Left ventricle myocardium superior (tissue), 1 donor: ENCODE measurements at places on chromosomes 7 and 10. TPM values are rescaled to one million over a fixed set of nuclear protein-coding genes. Genes with fewer than 3 reads are reported as not detected.
A peak's percentile ranks its signal among the peaks of the same experiment; 100 is the strongest.

PDGFA gene
- 32.7 TPM for total RNA-seq

DNA sequence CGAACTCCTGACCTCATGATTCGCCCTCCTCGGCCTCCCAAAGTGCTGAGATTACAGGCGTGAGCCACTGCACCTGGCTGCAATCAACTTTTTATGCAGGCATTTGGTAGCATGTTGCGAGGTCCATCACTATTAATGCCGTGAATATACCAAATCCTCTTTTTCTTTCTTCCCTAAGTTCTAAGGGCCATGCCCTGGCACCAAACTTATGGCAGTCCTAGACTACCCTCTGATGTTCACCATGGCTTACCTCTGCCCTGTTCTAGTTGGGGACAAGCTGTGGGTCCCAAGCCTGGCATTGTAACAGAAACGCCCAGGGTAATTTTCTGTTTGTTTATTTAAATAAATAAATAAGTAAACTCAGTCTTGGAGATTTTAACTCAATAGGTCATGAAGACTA is 13.3 kb downstream of the PRSS2 start:
- DNase-seq: no peak

- no peak for DNase-seq
These were observed 63.4 kb downstream of the VTI1A start for GRCh38 chr10:112510384-112510783.

DNA sequence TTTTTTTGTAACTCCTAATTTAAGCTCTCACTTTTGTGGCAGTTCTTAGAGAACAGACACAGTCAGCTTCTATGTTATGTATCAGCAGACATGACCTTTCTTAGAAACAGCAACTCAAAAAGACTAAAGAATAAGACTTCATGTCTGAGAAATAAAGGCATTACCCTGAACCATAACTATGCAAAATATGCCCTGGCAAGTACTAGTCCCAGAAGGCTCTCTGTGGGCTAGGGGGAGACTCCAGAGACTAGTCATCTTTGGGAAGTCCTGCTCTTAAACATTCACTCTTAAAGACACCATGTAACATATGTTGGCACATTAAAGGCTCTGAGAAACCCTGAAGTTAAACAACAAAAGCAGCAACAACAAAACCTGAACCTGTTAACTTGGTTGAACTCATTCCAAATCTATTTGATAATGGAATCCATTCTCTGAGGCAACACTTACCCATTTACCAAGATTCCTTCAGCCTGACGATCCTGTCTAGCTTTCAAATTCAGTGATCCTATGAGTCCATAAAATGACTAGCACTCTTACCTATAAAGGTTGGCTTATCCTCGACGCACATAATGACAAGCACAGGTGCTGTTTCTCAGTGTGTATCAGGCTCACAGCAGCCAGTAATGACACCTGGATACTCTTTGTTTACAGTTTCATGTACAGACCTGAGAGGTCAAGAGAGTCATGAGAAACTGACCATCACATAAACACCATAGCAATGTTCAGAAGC is 62.3 kb downstream of the OSBPL3 start:
- DNase-seq: no peak

- DNase-seq: no peak
These were observed 223.6 kb upstream of the CELF2 start for GRCh38 chr10:10794046-10794445.

GPR37 gene
- not detected for total RNA-seq

FIS1 gene
- total RNA-seq: 326 TPM

DNA sequence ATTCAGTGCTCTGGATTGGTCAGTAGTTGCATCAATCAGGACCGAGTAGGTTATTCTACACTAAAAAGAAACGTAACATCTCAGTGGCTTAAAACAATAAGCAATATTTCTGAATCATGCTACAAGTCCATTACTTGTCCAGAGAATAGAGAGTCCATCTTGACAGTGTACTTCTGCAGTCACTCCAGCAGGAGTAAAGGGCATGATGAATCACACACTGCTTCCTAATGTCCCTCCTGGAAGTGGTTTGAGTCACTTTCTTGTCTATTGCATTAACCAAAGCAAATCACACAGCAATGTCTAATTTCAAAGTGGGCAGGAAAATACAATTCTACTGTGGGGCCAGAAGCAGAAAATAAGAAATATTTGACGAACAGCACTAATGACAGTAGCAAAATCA is 124.8 kb downstream of the TSPAN12 start:
- DNase-seq: no peak

GRCh38 chr10:131358741-131359442 is 47.4 kb upstream of the TCERG1L start:
- no peak for DNase-seq

PTPRN2 gene
- total RNA-seq: 1.3 TPM

DNA sequence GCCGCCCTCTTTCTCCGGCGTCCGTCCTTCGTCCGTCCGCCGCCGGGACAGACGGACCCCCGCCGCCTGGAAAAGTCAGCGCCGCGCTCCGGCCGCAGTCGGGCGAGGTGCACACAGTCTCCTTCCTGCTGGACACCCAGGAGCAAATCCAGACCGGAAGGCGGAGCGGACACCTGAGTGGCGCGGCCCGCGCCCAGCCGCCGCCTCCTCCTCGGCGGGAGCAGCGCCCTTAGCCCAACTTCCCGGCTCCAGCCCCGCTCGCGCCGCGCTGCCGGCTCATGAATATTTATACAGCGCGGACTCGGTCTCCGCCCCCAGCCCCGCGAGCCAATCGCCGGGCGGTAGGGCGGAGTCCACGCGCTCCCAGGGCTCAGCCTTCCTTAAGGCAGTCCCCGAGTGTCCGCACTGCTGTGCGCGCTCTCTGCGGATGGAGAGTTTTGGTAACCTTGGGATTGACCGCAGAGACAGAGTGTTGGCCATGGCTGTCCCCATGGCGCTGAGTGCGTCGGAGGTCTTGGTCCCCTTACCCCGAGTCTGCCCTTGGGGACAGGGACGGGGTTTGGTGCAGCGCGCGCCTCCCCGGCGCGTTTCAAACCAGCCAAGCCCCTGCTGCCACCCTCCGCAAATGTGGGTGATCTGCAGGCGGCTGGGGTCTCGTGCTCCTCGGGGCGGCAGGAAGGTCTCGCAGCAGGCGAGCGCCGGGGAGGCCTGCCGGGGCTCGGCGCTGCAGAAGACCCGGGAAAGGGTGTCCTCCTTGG is at the start of gene FZD8:
Gene FZD8, minus strand, starts transcription at position 262 of the 758 bp plus-strand sequence. CDS start 867 bp downstream, outside the sequence.
- DNase-seq: peak; percentile 96

GRCh38 chr10:91758303-91759146 is 39.7 kb upstream of the TNKS2 start:
- DNase-seq: no peak

ADD3 gene
- total RNA-seq: 117 TPM

DNA sequence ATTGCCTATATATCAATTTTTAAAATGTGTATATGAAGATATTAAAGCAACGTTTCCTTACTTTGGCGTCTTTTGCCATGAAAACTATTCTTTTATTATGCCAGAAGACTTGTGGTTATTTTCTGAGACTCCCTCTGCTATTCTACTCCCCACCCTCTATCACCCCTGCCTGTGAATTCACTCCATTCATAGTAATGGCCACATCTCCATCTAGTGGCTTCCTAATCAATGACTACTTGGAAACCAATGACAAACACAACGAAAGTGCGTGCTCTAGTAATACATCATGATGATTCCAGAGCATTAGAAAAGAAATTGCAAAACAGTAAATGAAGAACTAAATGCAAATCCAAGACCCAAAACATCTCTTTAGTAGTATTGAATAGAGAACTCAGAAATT is 186.7 kb upstream of the HGF start:
- DNase-seq: no peak

ASZ1 gene
- total RNA-seq: not detected

GRCh38 chr10:114520453-114520852 is 116.2 kb upstream of the AFAP1L2 start:
- no peak for DNase-seq

GRCh38 chr7:101564778-101565211 is 64.3 kb downstream of the MYL10 start:
- no peak for DNase-seq

GRCh38 chr10:80132299-80133139 is at the start of gene PLAC9:
Gene PLAC9 (plus strand): TSS chr10:80132730. CDS start chr10:80132763, 33 bp downstream.
- peak; percentile 80 for DNase-seq

GHRHR gene
- not detected for total RNA-seq

GIMAP1 gene
- total RNA-seq: 6.7 TPM

PRSS2 gene
- total RNA-seq: not detected

- no peak for DNase-seq
These were observed 97.5 kb downstream of the TCF7L2 start for GRCh38 chr10:113047605-113047962.

- DNase-seq: no peak
These were observed 128.3 kb downstream of the TPST1 start for GRCh38 chr7:66333443-66333842.

DNA sequence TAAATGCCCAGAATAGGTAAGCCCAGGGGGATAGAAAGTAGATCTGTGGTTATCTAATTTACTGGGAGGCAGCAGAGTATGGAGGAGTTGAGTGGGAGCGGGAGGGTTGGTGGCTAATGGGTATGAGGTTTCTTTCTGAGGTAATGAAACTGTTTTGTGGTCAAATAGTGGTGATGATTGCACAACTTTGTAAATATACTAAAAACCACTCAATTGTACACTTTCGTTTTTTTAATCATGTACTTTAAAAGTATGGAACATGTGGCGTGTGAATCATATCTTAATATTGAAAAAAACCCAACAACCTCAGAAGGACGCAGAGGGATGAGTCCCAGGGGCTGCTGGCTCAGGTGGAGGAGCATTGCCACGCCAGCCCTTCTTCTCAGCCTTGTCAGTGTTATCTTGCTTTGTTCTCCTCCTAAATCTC is 118.1 kb downstream of the WDR11 start:
- no peak for DNase-seq

- DNase-seq: no peak
These were observed 30.0 kb downstream of the MTERF1 start for GRCh38 chr7:91850455-91850854.

- DNase-seq: no peak
These were observed 1.5 kb downstream of the TMEM229A start for GRCh38 chr7:124031406-124031805.

- DNase-seq: no peak
These were observed 192.3 kb upstream of the ZMIZ1 start for GRCh38 chr10:78876449-78876848.

FAM25A gene
- total RNA-seq: not detected

SH3PXD2A gene
- 28.6 TPM for total RNA-seq

DNA sequence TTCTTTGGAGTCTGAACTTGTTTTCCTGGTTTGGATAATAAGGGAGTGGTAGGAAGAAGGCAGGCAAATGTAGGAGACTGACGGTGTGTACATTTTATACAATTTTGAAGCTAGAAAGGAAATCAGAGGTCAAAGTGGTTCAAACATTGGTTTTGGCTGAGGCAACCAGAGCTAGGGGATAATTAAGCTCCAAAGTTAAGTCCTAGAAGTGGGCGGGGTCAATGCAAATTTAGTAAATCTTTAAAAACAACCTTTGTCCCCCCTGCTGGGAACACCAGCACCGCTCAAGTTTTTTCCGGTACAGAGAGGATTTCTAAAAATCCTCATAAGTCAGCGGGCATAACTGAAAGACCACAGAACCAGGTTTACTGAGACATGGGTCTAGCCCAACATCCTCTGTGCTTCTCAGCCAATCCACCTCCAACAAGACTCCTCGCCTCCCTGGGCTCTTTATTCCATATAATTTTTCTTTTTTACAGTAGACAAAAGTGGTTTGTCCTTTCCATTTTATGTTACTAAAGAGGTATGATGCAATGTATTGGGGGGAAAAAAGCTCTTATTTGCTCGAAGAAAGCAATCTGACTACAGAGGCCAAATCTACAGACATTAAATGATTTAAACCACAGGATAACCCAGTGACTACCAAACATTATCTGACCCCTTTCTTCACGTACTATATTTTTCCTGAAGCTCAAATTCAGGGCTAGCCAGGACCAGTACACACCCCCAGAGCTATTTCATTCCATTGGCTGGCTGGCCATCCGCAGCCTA is 1.6 kb downstream of the GLUD1 start:
- no peak for DNase-seq

LRRTM3 gene
- total RNA-seq: not detected

DNA sequence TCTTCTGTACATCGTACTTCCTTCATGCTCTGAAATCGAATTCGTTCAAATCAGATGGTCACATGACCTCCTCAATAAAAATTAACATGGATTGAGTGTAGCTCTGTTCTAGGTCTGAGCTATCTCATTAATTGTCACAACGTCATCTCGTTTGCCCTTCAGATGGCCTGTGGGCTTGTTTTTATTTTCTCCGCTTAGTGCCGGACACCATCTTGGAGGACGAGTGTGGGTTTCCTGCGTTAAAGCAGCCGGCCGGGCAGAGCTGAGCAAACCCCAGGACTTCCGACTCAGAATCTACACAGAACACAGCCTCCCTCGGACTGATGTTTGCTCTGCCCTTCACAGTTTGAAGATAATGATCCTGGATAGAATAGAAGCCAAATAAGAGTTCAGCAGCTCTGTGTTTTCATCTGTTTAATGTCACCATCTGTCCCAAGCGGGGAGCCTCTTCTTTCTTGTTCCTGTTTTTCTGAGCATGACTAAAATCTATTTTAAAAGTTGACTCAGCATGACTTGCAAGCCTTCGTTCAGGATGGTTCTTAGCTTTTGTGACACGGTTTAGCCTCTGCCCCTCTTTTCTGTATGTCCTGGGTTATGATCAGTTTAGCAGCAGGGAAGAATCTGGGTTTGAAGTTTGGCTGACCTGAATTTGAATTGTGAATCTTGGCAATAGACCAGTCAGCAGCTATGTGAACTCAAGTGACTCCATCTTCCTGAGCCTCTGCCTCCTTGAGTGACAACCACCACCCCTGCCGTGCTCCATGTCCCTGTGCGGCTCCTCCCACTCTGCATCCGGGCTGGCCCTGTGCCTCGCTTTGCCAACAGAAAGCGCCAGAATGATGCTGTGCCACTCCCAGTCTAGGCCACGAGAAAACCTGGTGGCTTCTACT is 30.6 kb upstream of the GALNTL5 start:
- DNase-seq: peak; percentile 64

MAGI2 gene
- 3.6 TPM for total RNA-seq

- peak; percentile 72 for DNase-seq
These were observed 5.7 kb upstream of the TNRC18 start for GRCh38 chr7:5429253-5429856.

ZKSCAN1 gene
- 33.3 TPM for total RNA-seq

PODXL gene
- total RNA-seq: 61.2 TPM

ADRB1 gene
- 77.8 TPM for total RNA-seq

ADAM8 gene
- 2.4 TPM for total RNA-seq

PRSS58 gene
- total RNA-seq: not detected

PRLHR gene
- not detected for total RNA-seq

GRCh38 chr7:114439581-114439980 is 25.0 kb downstream of the FOXP2 start:
- no peak for DNase-seq

DNA sequence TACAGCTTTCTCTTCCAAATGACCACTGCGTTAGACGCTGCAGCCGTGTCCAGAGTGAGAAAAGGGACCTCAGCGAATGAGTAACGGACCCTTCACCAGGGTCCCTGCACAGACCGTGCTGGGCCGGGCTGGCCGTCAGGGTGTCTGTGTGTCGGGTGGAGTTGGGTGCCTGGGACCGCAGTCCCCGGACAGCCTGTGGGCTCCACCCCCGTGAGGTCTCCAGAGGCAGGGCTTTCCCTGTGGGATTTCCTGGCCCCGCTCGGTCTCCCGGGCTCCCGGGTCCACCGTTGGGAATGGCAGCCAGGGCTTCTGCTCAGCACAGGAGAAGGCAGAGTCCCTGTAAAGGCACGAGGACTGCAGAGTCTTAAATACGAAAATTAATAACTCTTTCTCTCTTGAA is 509.7 kb downstream of the TCERG1L start:
- DNase-seq: no peak

GRCh38 chr7:139046143-139046542 is 10.3 kb upstream of the ZC3HAV1L start:
- DNase-seq: no peak

C10orf67 gene
- total RNA-seq: 0.62 TPM
